LHCN-M2 (cell line): ENCODE measurements at places on chromosomes 4 and X. TPM values are rescaled to one million over a fixed set of nuclear protein-coding genes. Genes with fewer than 3 reads are reported as not detected.
A peak's percentile ranks its signal among the peaks of the same experiment; 100 is the strongest.

GRCh38 chr4:70816894-70817293, 22.8 kb downstream of the GRSF1 start:
- DNase-seq = no peak

DNA sequence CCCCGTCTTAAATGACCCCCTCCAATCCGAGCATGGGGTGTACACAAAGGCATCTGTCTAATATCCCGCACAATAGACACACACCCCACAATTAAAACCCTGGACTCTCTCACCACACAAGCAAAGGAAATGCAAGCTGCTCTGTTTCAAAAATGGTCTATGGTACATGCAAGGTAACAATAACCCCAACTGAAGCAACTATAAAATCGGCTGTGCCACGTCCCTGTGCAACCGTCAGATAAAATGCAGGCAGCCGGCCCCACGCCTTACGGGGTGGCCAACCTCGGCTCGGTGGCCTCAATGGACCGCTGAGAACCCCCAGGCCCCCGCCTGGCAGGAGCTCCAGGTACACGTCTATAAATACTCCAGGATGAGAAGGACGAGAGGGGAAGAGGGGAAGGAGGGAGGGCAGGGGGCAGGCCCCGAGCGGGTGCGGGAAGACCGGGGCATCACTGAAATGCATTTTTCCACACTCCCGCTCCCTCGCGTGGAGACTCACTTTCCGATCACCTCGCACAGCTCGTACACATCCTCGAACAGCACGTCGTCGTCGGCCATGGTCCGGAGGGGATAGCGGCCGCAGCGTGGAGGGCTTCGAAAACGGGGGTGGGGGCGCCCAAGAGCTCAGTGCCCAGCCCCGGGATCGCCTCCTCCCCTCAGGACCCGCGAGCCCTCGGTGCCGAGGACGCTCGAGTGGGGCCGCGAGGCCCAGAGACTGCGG, 763 bp downstream of the CASK start:
- DNase-seq = peak; percentile 21

DNA sequence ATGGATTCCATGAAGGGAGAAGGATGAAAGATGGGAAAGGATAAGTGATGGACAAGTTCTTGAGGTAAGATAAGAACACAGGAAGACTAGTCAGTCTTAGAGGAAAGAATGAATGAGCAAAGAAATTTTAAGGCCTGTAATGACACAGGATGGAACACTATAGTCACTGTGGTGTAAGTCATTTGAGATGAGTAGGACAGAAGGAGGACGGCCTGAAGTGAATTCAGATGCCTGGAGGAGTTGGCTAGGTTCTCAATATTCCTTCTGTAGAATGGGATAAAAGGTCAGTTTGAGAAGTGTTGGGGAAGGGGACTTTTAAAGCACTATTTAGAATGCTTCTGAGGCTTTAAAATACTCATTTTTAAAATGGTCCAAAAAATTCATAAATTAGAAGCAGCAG, 3.9 kb downstream of the MSMO1 start:
- DNase-seq = no peak

- no peak for DNase-seq
These were observed 31.3 kb upstream of the TFDP3 start for GRCh38 chrX:133249266-133250058.

GRCh38 chrX:118062048-118062789, 54.4 kb downstream of the KLHL13 start:
- DNase-seq = no peak

DNA sequence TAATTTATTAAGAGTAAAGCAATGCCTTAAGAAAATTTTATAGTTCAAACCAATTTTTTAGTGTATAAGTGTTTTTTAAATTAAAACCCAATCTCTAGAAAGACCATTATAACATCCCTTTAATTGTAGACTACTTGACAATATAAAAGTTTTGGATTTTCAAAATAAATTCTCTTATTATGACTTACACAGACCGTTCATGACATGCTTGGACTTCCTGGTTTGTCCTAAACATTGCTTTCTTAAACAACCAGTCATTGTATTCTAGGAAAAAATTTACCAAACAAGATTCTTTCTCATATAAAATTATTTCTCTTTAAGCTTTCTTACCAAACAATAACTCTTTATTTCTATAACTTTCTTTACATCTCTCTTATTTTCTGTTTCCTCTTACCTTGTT, 49.0 kb upstream of the CXorf51A start:
- peak; percentile 0 for DNase-seq

DNA sequence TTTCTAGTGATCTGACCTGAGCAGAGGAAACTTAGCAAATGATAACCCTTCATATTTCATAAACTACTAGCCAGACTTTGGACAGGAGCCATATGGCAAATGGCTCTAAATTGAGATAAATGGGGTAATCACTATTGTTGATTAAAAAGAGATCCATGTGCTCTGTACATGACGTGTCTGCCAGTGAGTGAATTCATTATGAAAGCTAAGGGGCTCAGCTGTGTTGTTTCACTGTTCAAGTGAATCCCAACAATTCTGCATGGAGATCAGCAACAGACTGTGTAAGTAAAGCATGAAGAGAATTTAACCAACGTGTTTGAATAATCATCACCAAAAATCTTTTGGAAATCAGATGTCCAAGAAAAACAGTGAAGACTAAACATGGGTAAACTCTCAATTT, 9.5 kb upstream of the QRFPR start:
- DNase-seq = no peak

- DNase-seq = peak; percentile 65
These were observed 38.7 kb upstream of the SLC16A2 start for GRCh38 chrX:74382613-74383012.

- no peak for DNase-seq
These were observed 119.0 kb upstream of the SLC6A14 start for GRCh38 chrX:116317409-116317808.

DNA sequence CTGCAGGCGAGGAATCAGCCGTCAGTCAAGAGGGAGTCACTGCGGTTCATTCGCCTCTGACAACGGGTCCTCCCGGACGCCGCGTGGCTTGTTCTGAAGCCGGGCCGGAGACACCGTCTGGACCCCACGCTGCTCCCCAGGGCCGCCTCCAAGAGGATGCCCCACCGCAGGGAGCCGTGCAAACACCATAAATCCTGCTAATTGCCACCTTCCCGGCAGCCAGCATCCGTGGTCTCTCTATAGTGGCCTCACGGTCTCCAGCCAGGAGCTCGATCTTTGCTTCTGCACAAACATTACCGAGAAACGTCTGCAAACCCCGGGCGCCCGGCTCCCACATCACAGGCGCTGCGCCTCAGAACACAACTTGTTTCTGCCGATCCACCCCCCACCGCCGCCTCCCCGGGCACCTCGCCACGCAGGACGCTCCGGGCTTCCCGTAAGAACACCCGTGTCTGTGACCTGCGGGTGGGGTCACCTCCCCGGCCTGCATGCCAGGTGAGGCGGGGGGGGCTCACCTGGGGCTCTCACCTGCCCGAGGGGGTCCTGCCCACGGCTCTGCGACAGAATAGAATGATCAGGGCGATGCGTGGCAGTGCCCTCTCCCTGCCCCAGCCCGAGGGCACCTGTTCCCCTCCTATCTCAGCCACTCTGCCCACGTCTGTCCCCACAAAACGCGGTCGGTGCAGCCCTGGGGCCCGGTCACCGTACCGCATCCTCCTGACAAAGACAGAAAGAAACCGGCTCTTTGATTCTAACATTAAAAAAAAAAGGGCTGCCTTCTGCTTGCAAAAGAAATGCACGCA, 32.4 kb upstream of the PPP2R3B start:
- no peak for DNase-seq

TMEM144 gene
- 6.2 and 7.9 TPM in 2 replicates for total RNA-seq
